ENCODE measurements at places on chromosomes 7 and 10. TPM values are rescaled to one million over a fixed set of nuclear protein-coding genes. Genes with fewer than 3 reads are reported as not detected.

GRCh38 chr7:129569811-129570215 is 41.7 kb upstream of the NRF1 start:
- no peak for DNase-seq

GRCh38 chr7:126026421-126027088 is 1096.9 kb upstream of the POT1 start:
- no peak for DNase-seq

RNF32 gene
- total RNA-seq: 1.3 TPM

- DNase-seq: no peak
Measured at GRCh38 chr10:30359373-30360206, 10.5 kb upstream of the MTPAP start.

KCP gene
- 2.2 TPM for total RNA-seq

GRCh38 chr7:42236976-42237810 is at the start of gene GLI3:
Gene GLI3 (minus strand): TSS chr7:42237209. CDS start chr7:42223253, 13,956 bp downstream.
- DNase-seq: peak; percentile 85

All from breast epithelium (tissue), 4 donors.